ENCODE measurements at places on chromosomes 12 and 14.
A peak's percentile ranks its signal among the peaks of the same experiment; 100 is the strongest.

- DNase-seq, result no peak
Observed at GRCh38 chr12:11743423-11744409, 94.2 kb downstream of the ETV6 start.

DNA sequence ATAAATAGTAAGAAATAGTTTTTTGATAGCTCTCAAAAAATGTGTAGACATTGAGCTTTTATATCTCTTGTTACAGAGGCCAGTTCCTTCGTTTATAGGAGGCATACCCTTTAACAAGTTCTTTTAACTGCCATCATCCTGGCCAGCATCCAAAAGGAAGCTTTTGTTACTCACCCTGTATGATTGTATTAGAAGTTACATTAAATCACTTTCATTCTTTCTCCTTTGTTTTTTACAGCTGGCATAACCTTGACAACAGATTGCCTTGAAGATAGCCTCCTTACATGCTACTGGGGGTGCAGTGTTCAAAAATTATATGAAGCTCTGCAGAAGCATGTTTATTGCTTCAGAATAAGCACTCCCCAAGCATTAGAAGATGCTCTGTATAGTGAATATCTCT lies 20.1 kb downstream of the CGRRF1 start:
- DNase-seq, result peak; percentile 29

DNA sequence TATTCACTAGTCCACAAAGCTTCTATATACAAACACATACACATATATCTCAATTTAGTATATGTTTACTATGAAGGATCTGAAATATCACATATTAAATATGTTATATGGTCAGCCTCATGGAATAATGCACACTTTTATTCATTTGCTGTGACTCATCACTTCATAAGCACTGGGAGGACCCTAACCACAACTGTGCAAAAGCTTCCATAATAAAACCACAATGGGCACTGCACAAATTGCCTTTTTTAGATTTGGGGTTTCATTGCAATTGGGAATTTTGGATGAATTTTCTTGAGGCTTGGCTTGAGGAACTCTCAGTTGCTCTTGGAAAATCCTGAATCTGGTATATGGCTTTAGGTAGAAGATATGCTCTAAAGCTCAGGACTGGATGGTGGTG lies 399.4 kb downstream of the C12orf75 start:
- no peak for DNase-seq

DNA sequence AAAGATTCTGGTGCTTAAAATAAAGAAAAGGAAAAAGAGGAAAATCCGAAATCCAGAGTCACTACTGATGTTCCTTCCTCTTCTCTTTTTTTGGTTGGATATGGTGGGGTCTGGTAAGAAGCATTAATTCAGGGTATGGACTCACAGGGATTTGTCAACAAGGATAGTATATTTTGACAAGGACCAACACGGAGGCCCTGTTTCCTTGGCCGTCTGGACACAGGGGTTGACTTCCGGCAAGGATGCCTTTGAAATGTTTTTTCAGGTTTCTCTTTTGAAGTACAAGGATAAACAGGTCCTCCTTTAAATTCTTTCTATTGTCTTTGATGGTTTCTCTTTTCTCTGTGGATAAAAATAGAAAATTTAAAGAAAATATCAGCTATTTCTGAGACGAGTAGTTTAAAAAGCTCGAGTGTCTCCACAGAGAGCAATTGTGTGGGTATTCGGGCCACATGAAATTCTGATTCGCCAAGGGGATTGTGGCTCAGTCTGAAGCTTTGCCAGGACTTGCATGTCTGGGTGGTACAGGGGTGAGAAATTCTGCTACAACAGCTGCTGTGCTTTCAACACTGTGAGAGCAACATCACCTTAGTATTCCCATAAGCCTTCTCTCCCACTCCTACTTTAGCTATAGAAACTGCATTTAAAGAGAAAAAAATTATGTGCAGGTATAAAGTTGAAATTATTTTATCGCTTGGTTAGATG lies 88.5 kb upstream of the CSRP2 start:
- no peak for DNase-seq

- DNase-seq, result no peak
Observed at GRCh38 chr12:65885312-65885711, 61.0 kb downstream of the HMGA2 start.

GRCh38 chr14:71482671-71483070 lies 449.6 kb upstream of the RGS6 start:
- no peak for DNase-seq

- DNase-seq, result no peak
Observed at GRCh38 chr12:65876898-65877721, 52.8 kb downstream of the HMGA2 start.

- DNase-seq, result no peak
Observed at GRCh38 chr12:5247144-5247543, 184.8 kb upstream of the NTF3 start.

Data from NCI-H1105 (cell line).